ENCODE measurements at places on chromosomes 16 and 17. TPM values are rescaled to one million over a fixed set of nuclear protein-coding genes. Genes with fewer than 3 reads are reported as not detected.

Gene MT1G
- total RNA-seq, result 95.2 TPM

GRCh38 chr16:86219655-86220445, 290.5 kb upstream of the FOXF1 start:
- peaks cover 41% of the 10 kb centered on the region for H3K4me1 ChIP-seq
- no peaks in the 10 kb centered on the region for H3K27me3 ChIP-seq
- H3K4me3 ChIP-seq, result no peak overlapping the region
- no peaks in the 10 kb centered on the region for H3K36me3 ChIP-seq
- no peak overlapping the region for H3K27ac ChIP-seq
- DNase-seq, result peak; percentile 11

Gene TMC7
- total RNA-seq, result 0.33 TPM

Gene SLC13A5
- not detected for total RNA-seq

GRCh38 chr16:89045181-89045815, 48.4 kb upstream of the ACSF3 start:
- peaks cover 6% of the 10 kb centered on the region for H3K27me3 ChIP-seq
- DNase-seq, result no peak
- H3K4me1 ChIP-seq, result no peaks in the 10 kb centered on the region

- H3K27ac ChIP-seq, result peak overlapping the region; percentile 87
- no peak overlapping the region for H3K4me3 ChIP-seq
- peaks cover 6% of the 10 kb centered on the region for H3K36me3 ChIP-seq
- peaks cover 57% of the 10 kb centered on the region for H3K4me1 ChIP-seq
- H3K27me3 ChIP-seq, result no peaks in the 10 kb centered on the region
Measured at GRCh38 chr17:74768763-74769114, 7.4 kb downstream of the NAT9 start.

- no peaks in the 10 kb centered on the region for H3K4me1 ChIP-seq
- no peak for DNase-seq
- no peak overlapping the region for H3K4me3 ChIP-seq
- no peaks in the 10 kb centered on the region for H3K36me3 ChIP-seq
- H3K27ac ChIP-seq, result no peak overlapping the region
Measured at GRCh38 chr16:89018282-89019158, 41.5 kb upstream of the CBFA2T3 start.

Gene LYRM9
- total RNA-seq, result 14.5 TPM

Gene TBC1D3K
- total RNA-seq, result not detected

Gene GNGT2
- total RNA-seq, result 16.8 TPM

DNA sequence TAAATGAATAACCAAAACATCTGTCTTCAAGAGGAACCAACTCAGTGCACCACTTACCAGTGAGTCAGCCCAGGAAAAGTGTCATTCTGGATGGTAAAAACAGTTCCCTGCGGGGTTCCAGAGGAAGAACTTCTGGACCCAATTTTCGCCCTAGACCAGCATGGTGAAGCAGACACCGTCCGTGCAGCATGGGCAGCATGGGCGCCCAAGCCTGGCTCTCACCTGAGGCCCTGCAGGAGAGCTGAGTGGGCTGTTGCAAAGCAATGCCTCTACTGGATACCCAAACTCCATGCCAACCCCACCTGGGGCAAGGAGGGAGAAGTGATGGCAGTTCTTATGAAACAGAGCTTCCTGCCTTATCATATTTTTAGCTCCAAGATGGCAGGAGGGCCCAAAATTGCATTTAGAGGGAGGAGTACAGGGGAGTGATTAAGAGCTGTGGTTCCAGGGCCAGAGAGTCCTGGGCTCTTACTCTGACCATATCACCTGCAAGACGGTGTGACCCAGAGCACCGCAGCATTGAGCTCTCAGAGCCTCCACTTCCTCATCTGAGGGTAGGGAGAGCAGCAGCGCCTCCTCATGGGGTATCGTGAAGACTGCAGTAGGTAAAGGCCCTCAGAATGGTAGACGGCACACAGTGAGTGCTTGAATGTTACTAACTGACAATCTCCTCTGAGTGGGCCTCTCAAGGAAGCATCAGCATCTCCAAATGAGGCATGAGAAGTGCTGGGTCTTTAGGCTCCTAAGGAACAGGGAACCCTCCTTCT, 16.6 kb upstream of the INPP5K start:
- peak; percentile 20 for DNase-seq
- H3K27me3 ChIP-seq, result no peaks in the 10 kb centered on the region
- H3K4me3 ChIP-seq, result no peak overlapping the region
- H3K27ac ChIP-seq, result no peak overlapping the region

Gene KRT33A
- total RNA-seq, result not detected

Gene RND2
- 0.52 TPM for total RNA-seq

Gene KRTAP9-2
- not detected for total RNA-seq

GRCh38 chr16:68232335-68232734, 3.6 kb downstream of the ESRP2 start:
- H3K27me3 ChIP-seq, result no peaks in the 10 kb centered on the region
- no peak overlapping the region for H3K27ac ChIP-seq
- DNase-seq, result no peak
- H3K36me3 ChIP-seq, result peaks cover 11% of the 10 kb centered on the region
- peaks cover 61% of the 10 kb centered on the region for H3K4me1 ChIP-seq

Gene DPEP3
- total RNA-seq, result not detected

GRCh38 chr17:69561462-69561861, 147.0 kb downstream of the MAP2K6 start:
- no peak overlapping the region for H3K27ac ChIP-seq
- H3K4me1 ChIP-seq, result no peaks in the 10 kb centered on the region
- H3K4me3 ChIP-seq, result no peak overlapping the region
- H3K36me3 ChIP-seq, result no peaks in the 10 kb centered on the region

- DNase-seq, result no peak
- H3K27me3 ChIP-seq, result no peaks in the 10 kb centered on the region
- H3K27ac ChIP-seq, result no peak overlapping the region
- H3K4me1 ChIP-seq, result peaks cover 8% of the 10 kb centered on the region
- no peak overlapping the region for H3K4me3 ChIP-seq
Measured at GRCh38 chr16:77840673-77841501, 52.5 kb downstream of the VAT1L start.

Gene MPV17L
- 14.5 TPM for total RNA-seq

- peaks cover 22% of the 10 kb centered on the region for H3K4me1 ChIP-seq
- H3K27me3 ChIP-seq, result no peaks in the 10 kb centered on the region
- no peaks in the 10 kb centered on the region for H3K36me3 ChIP-seq
Measured at GRCh38 chr17:42252597-42253550, 23.3 kb downstream of the STAT5B start.

GRCh38 chr16:85682516-85682915, 6.2 kb downstream of the GINS2 start:
- no peak overlapping the region for H3K27ac ChIP-seq
- peaks cover 9% of the 10 kb centered on the region for H3K4me1 ChIP-seq
- no peak overlapping the region for H3K4me3 ChIP-seq
- no peaks in the 10 kb centered on the region for H3K36me3 ChIP-seq
- no peaks in the 10 kb centered on the region for H3K27me3 ChIP-seq
- DNase-seq, result no peak

- H3K27ac ChIP-seq, result no peak overlapping the region
- H3K36me3 ChIP-seq, result no peaks in the 10 kb centered on the region
- no peaks in the 10 kb centered on the region for H3K4me1 ChIP-seq
- no peak for DNase-seq
Measured at GRCh38 chr17:19805006-19805405, 56.9 kb upstream of the ALDH3A1 start.

DNA sequence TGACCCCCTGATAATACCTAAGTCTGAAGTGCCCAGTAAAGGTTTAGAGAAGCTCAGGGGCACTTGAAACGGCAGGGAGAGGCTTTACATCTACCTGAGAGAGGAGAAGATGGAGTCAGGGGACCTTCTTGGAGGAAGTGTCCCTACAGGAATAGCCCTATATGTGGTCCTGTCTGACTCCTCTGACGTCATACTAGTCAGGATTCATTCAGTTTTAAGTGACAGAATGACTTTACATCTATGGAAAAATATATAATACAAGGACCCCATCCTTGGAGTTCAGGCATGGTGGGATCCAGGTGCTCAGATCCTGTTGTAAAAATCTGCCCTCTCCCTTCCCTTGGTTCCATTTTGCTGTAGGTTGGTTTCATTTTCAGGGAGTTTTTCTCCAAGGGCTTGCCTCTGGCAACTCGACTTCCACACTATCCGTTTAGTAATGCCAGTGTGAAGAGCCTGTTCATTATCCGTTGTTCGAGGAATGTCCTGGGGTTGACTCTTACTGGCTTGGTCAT, 205.6 kb downstream of the IRF8 start:
- H3K4me1 ChIP-seq, result no peaks in the 10 kb centered on the region
- H3K4me3 ChIP-seq, result no peak overlapping the region
- no peaks in the 10 kb centered on the region for H3K27me3 ChIP-seq
- DNase-seq, result no peak

Gene AATK
- 29.1 TPM for total RNA-seq

DNA sequence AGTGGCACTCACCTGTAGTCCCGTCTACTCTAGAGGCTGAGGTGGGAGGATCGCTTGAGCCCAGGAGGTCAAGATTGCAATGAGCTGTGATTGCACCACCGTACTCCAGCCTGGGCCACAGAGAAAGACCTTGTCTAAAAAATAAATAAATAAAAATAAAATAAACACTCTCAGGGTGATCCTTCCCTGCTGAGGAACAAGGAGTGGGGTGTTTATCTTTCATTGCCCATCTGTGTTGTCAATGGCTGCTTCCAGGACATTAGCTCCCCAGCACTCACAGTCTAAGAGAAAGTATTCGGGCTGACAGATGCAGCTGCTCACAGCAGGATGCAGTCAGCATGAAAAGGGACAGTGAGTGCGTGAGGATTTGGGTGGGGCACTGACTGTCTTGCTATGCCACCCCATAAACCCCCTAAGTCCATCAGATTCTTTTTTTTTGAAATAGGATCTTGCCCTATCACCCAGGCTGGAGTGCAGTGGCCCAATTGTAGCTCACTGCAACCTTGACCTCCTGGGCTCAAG, 31.3 kb upstream of the RBBP6 start:
- H3K27ac ChIP-seq, result no peak overlapping the region
- no peak for DNase-seq
- H3K4me1 ChIP-seq, result no peaks in the 10 kb centered on the region
- no peak overlapping the region for H3K4me3 ChIP-seq
- H3K36me3 ChIP-seq, result no peaks in the 10 kb centered on the region

- no peak overlapping the region for H3K27ac ChIP-seq
- H3K4me3 ChIP-seq, result no peak overlapping the region
- DNase-seq, result no peak
- H3K27me3 ChIP-seq, result no peaks in the 10 kb centered on the region
Measured at GRCh38 chr16:77496934-77497333, 62.1 kb upstream of the ADAMTS18 start.

- H3K27ac ChIP-seq, result no peak overlapping the region
- H3K4me1 ChIP-seq, result peaks cover 36% of the 10 kb centered on the region
- no peaks in the 10 kb centered on the region for H3K27me3 ChIP-seq
Measured at GRCh38 chr16:84725481-84726078, 25.8 kb downstream of the USP10 start.

GRCh38 chr16:70478912-70479341, 24.5 kb downstream of the FCSK start:
- H3K27ac ChIP-seq, result no peak overlapping the region
- no peak overlapping the region for H3K4me3 ChIP-seq
- H3K4me1 ChIP-seq, result no peaks in the 10 kb centered on the region
- no peak for DNase-seq
- peaks cover 29% of the 10 kb centered on the region for H3K36me3 ChIP-seq

Gene PDILT
- total RNA-seq, result not detected

- peaks cover 16% of the 10 kb centered on the region for H3K4me1 ChIP-seq
- DNase-seq, result no peak
- no peaks in the 10 kb centered on the region for H3K36me3 ChIP-seq
- H3K27ac ChIP-seq, result no peak overlapping the region
Measured at GRCh38 chr17:19380481-19381301, 2.4 kb downstream of the MAPK7 start.
